ENCODE measurements at places on chromosomes 2 and 18.

- DNase-seq: no peak
Observed at GRCh38 chr2:136929531-136929930, 164.2 kb downstream of the THSD7B start.

- DNase-seq: no peak
Observed at GRCh38 chr18:13909141-13909940, 6.0 kb downstream of the MC2R start.

GRCh38 chr2:192286093-192286701, 91.5 kb upstream of the TMEFF2 start:
- no peak for DNase-seq

- DNase-seq: no peak
Observed at GRCh38 chr2:207394812-207395534, 134.8 kb upstream of the CREB1 start.

DNA sequence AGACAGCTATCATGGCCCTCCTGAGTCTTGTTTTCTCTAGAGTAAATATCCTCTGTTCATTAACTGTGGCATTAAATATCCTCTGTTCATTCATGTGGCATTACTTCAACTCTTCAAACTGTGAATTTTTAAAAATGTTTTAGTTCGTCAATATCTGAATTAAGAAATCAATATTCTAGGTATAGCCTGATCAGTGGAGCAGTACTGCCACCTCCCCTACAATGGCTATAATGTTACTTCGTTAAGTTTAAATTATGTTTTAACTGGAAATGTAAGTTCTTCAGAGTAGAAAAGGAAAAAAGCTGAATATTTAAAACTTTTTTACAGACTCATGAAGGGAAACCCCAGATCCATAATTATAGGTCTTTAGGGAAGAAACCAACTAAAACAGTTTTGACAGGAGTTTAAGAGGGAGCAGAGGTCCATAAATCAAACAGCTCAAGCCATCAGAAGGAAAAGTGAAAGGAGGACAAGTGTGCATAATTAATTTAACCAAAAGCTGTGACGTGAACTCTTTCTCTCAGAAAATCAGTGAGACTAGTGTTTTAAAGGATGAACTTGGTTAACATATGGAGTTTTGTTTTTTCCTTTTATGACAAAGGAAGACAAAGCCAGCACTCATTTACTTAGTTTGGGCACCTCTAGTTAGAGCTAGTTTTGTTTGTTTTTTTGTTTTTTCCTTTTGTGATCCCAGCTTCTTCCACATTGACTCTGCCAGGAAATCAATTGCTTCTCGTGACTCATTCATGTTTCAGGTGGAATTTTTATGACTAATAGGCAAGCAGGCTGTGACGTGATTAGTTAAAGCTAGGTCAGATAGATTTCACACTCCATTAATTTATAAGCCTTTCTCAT, 44.9 kb downstream of the RBBP8 start:
- no peak for DNase-seq

DNA sequence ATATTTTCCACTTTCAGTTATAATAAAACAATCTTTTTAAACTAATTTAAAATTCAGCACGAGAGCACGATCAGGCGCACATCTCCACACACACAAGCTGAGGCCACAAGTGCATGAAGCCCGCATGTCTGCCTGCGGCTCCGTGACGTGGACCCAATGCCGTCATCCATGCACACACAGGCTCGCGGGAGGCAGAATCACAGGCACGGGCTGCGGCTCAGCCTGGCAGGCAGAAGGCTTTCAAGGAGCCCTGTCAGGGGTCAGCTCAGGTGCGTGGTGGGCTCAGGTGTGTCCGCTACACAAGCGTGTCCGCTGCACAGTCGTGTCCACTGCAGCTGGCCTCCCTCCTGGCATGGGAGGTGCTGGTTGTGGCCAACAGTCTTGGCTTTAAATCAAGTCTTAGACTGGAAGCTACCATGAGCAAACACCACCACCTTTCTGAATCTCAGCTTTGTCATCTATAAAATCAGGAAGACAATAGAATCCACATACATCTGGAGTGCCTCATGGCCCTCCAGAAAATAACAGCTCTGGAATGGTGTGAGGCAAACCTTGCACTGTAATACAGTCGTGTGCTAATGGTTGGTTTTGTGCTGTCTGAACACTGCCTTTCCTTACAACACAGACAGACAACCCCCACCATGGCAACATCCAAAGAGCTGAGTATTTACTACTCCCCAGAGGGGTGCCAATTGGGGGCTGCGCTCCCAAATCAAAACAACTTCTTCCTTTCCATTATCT, 210.1 kb downstream of the NDUFA10 start:
- DNase-seq: peak; percentile 67

GRCh38 chr2:242011167-242011513, 141.6 kb downstream of the RTP5 start:
- no peak for DNase-seq

GRCh38 chr2:6421138-6421730, 444.5 kb downstream of the CMPK2 start:
- DNase-seq: no peak

DNA sequence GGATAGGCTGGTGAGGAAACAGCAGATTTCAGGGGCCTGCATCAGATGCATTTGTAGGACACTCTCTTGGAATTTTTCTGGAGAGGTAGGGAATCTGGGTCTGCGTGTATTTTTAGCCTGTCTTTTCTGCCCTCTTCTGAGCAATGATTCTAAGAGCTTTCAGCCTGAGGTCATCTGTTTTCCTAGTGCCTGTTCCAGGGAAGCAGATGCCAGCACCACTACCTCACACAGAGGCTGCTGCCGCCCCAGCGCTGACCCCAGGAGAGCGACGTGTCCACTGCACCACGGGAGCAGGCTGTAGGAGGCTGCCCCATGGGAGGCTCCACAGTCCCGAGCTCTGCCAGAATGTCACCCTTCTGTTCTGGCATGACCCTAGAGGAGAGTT, 316.5 kb downstream of the CYP26B1 start:
- no peak for DNase-seq

- no peak for DNase-seq
Observed at GRCh38 chr2:178482437-178482836, 2.2 kb downstream of the PLEKHA3 start.

- DNase-seq: no peak
Observed at GRCh38 chr2:11169333-11169732, 14.1 kb downstream of the SLC66A3 start.

DNA sequence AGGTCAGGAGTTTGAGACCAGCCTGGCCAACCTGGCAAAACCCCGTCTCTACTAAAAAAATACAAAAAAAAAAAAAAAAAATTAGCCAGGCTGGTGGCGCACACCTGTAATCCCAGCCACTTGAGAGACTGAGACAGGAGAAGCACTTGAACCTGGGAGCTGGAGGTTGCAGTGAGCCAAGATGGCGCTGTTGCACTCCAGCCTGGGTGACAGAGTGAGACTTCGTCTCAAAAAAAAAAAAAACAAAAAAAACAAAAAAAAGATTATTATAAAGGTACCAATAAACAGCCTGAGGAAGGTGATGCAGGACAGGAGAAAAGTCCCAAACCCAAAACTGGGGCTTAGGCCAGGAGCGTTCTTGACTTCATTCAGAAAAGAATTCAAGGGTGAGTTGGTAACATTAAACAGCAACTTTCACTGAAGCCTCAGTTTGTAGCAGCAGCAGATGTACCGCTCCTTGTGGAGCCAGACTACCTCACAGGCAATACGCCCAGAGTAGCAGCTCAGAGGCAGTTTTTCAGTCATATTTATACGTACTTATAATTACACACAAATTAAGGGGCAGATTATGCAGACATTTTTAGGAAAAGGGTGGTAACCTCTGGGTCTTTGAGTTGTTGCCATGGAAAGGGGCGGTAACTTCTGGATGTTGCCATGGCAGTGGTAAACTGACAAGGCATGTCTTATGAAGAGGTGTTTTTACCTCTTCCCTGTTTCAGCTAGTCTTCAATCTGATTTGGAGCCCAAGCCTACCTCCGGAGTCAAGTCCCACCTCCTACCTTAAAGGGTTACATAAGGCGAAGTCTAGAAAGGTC, 1596.6 kb upstream of the CELF4 start:
- DNase-seq: no peak

- DNase-seq: no peak
Observed at GRCh38 chr18:70499218-70499691, 210.4 kb downstream of the SOCS6 start.

DNA sequence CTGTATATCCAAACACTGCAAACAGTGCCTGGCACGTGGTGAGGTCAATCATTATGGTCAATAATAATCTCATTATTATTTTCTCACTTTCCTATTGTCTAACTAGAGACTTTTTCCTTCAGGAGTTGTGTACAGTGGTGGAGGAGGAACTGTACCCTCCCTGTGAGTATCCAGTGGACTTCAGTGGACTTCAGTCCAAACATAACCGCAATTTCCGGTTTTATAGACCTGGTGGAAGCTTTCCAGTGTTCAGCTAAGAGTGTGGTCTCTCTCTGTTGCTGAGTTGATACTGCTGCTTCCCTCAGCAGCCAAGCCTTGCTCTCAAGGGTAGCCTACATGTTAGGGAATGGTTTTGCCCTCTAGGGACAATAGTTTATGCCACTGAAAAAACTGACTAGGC, 447.1 kb downstream of the TMEM182 start:
- DNase-seq: no peak

DNA sequence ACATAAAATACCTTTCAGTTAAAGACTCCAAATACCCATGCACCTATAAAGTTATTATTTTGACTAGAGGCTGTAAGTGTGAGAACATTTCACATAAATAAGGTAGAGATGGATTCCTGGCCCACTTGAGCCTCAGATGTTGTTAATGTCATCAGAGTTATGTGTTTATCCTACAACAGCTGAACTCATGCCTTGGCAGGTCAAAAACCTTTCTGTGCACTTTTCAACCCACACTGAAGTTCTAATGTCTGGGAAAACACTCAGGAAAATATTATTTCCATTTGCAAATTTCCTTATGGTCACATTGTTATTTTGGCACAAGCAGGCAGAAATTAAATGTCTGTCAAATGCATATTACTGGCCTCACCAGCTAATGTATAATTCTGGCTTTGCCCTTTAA, 209.2 kb downstream of the LNPK start:
- no peak for DNase-seq

DNA sequence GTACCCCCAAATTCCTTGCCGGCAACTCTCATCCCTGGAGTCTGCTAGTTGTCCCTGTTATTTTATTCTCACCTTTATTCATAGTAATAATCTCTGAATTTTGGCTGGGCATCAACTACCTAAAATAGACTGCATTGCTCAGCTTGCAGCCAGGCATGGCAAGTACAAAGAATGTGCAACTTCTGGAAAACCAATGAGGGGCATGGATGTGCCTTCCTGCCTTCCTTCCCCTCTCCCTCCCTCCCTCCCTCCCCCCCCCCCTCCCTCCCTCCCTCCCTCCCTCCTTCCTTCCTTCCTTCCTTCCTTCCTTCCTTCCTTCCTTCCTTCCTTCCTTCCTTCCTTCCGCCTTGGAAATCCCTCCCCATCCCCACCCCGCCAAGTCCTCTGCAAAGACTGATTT, 162.8 kb downstream of the CCDC148 start:
- DNase-seq: no peak

DNA sequence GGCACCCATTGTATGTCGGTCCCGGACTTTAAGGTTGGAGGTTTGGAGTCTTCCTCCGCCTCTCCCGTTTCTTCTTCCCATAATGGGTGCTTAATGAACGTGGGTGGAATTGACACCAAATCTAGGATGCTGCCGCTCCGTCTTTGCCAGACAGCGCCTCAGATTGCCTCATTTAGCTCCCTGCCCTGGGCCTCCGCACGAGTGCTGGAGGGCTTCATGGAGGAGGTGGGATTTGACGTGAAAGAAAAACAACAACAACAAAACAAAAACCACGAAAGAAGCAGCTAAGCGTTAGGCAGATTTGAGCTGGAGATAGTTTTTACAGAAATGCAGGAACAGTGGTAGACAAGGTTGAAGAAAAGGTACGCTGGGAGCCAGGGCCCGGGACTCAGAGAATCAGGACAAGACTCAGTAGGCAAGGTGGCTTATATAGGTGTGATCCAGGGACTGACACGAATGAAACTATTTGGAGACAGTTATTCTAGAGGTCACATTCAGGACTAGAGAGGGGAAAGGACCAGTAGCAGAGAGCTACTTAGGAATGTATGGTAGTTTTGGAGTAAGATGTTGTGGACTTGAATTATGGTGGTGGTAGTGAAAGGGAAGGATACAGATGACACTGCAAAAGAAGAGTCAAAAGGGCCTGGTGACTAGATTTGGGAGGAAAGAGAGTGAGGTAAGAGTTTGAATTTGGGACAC, 605 bp downstream of the ZNF2 start:
- DNase-seq: no peak

GRCh38 chr2:162938387-162938786, 99.8 kb upstream of the KCNH7 start:
- DNase-seq: no peak

DNA sequence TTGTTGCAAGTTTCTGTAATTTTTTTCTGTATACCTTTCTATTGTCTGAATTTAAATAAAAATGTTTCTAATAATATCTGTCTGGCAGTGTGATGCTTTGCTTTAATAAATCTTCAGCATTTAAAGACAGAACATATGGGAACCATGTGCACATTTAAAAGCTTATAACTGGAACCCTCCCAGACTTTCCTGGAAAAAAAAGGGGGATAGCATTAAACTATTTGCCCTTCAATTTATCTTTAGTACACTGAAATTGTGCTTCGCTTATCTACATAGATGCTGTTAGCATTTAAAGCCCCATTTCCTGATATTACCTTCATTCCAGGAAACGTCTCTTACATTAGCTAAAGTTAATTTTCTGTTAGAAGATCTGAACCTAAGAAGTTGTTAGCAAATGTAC, 64.6 kb downstream of the ZC3H6 start:
- DNase-seq: no peak

- DNase-seq: no peak
Observed at GRCh38 chr2:175804122-175804521, 197.9 kb downstream of the LNPK start.

- no peak for DNase-seq
Observed at GRCh38 chr2:1314254-1314653, 99.0 kb upstream of the TPO start.

- DNase-seq: no peak
Observed at GRCh38 chr2:126660971-126661370, 5.0 kb downstream of the GYPC start.

- DNase-seq: no peak
Observed at GRCh38 chr2:75055820-75056675, 97.6 kb downstream of the POLE4 start.

- DNase-seq: peak; percentile 36
Observed at GRCh38 chr18:74520096-74520833, 14.0 kb upstream of the CNDP1 start.

DNA sequence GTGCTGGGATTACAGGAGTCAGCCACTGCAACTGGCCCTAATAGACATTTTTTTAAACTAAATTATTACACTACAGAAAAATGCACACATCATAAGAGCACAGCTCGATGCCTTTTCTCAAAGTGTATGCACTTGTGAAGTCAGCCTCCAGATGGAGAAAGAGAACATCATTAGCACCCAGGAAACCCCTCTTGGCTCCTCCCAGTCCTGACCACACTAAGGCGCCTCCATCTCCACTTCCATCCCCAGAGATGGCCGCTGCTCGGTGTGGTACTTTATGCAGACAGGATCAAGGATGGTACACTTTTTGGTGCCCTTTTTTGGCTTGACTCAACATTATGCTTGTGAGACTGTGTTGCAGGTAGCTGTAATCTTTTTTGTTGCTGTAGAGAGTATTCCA, 34.8 kb downstream of the RRM2 start:
- DNase-seq: no peak

GRCh38 chr2:76599732-76600368, 889.1 kb upstream of the GCFC2 start:
- DNase-seq: no peak

Measured in left forelimb (tissue), 1 donor.